ENCODE measurements at places on chromosomes 16 and 17.

GRCh38 chr17:65914784-65915342 lies 277.1 kb downstream of the CEP112 start:
- no peak for DNase-seq

GRCh38 chr16:23163921-23164320 lies 14.7 kb upstream of the USP31 start:
- no peak for DNase-seq

DNA sequence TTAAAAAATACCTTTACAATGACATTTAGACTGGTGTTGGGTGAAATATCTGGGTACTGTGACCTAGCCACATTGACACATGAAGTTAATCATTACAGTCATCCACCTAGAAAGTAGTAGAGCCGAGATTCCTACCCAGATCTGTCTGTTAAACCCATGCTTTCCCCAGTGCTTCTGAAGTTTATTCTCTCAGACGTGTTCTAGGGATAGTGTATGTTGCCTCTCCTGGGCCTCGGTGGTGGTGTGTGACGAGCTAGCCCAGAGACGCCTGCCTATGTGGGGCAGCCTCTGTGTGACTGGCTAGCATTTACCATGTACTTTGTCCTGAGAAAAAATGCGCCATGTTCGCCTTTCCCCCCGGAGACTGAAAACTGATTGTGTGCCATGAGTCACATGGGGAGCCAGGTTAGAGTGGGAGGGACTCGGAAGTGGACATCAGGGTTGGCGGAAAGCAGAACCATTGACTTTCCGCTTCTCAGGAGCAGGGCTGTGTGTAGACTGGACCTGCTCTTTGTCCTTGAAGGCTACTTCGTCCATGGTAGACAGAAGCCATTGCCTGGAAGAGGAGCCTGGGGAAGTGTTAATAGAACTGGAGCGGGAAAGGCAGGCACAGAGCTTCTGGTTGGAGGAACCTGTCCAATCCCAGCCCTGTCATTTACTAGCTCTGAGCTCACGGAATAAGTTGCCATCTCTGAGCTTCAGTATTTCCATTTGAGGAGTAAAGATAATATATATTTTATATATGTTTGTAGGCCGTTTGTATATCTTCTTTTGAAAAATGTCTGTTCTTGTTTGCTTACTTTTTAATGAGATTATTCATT lies 235.5 kb downstream of the SNX29 start:
- DNase-seq, result no peak

- DNase-seq, result no peak
Measured at GRCh38 chr17:63382136-63382535, 64.0 kb downstream of the CYB561 start.

GRCh38 chr17:3808701-3809100 lies 7.7 kb upstream of the ITGAE start:
- no peak for DNase-seq

DNA sequence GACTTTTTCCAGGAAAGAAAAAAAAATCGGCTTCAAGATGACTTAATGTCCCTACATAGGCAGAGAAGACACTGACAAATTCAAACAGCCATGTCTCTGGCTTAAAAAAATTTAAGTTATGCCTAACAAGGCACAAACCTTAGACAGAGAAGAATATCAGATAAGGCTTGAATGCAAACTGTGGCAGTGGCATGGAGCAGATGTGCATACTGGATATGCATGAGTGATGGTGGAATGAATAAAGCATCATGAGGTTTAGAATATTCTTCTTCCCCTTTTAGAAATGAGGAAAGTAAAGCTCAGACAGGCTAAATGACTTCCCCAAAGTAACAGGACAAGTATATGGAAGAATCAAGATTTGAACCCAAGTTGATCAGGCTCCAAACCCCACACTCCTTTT lies 23.2 kb upstream of the WSCD1 start:
- no peak for DNase-seq

DNA sequence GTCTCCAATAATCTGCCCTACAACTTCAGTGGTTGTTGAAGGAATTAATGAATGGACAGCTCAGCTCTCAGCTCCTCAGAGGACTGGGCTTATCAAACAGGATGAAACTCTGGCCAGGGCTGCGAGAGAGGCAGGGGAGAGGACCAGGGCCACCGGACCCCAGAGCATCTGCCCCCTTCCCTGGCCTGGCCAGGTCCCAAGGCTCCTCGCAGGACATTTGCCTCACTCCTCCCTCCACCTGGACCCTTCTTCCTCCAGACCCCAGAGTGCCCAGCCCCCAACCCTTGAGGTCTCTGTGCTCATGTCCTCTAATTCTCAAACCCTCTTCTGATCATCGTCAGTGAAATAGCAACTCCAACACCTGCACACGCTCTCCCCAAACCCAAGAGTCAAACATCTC lies 3.7 kb downstream of the CD300C start:
- DNase-seq, result no peak
